GM19239 (cell line): ENCODE measurements at places on chromosomes 12 and 14.

DNA sequence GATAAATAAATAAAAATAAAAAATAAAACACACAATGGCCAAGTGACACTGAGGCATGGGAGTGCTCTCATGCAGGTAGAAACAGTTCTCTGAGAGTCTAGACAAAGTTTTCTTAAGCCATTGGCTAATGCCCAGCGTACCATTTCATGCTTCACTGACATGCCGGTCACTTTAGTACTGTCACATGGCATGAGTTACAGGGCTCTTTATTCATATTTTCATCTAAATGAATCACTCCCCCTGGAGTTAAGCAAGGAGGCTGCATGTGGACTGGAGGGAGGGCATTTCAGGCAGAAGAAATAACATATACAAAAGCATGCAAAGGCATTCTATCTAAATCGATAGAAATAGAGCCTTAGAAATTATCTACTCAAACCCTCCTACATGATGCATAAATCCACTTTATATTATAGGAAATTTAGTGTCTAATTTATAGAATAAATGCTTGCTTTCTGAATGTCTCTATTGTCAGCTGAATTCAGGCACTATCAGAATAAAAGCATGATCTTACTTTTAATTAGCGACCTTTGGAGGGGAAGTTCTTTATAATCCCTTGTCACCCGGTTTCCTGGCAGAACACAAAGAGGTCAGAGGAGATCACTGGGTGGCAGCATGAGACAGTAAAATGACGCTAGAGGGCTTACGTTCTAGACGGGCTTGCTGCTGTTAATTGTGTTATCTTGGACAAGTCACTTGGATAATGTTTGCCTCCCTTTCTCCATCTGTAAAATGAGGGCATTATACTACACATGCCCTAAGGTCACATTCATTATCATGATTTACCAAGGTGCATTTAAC lies 17.5 kb downstream of the DYRK4 start:
- peak; percentile 17 for DNase-seq

DNA sequence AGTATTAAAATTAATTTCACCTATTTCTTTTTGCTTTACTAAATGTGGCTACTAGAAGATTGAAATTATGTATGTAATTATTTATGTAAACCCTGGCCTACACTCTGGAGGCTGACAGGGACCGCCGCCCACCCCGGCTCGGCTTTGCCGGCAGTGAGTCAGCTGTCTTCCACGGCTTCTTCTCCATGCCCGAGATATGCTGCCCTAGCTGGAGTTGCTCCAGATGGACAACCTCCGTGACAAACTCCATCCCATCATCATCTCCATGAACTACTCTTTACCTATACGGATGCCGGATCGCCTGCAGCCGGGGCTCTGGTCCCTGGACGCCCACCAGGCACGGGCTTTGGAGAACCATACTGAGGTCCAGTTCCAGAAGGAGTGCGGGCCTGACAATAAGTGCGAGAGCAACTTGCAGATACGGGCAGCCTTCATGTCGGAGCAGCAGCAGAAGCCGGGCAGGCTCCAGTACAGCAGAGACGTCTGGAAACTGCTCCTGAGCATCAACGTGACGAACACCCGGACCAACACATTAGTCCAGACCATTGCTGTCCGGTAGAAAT lies 86.9 kb upstream of the NID2 start:
- DNase-seq = no peak

GRCh38 chr14:91731986-91732385 lies at the start of gene CATSPERB:
CATSPERB (minus strand) TSS chr14:91732086; CDS start chr14:91729479, 2,607 bp downstream.
- DNase-seq = no peak

GRCh38 chr12:91249054-91249453 lies 66.4 kb upstream of the DCN start:
- no peak for DNase-seq

GRCh38 chr12:66108386-66108785 lies 22.2 kb downstream of the LLPH start:
- DNase-seq = no peak

- no peak for DNase-seq
These were observed 58.4 kb downstream of the ATP2B1 start for GRCh38 chr12:89650239-89650638.

DNA sequence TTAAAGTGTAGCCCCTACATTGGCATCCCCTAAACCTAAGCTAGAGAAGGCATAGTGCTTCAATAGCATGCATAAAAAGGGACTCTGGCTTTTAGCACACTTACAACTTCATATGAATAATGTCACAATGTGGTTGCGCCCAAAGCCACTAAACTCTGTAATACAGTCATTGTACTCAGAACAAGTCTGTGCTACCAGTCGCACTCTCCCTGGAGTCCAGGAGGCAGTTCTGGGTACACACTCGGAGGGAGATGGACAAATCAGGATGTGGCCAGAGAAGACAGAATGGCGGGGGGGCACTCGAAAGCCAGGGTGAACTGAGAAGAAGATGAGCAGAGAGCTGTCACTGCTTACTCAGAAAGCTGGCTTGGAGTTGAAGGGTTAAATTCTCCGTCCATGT lies 10.6 kb downstream of the SAMD4A start:
- DNase-seq = no peak

GRCh38 chr12:120961604-120962531 lies 16.5 kb upstream of the HNF1A start:
- DNase-seq = no peak

- DNase-seq = no peak
These were observed 74.7 kb downstream of the APAF1 start for GRCh38 chr12:98719515-98720504.

DNA sequence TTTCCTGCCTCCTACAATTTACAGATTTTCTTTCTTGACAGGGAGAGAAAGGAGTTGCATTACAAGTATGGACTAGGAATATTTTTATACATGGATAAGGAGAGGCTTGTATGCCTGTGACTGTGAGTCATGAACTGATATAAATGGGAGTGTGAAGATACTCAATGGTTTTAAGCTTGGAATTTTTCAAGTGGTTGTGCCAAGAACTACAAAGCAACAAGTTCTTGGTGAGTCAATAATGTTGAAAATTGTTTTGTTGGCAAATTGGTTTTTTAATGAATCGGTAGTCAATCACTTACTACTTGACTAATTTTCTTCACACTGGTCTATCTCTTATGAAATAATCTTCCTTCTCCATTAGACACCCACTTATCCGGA lies 58.9 kb upstream of the HMGA2 start:
- no peak for DNase-seq

GRCh38 chr12:78795934-78796445 lies 68.6 kb upstream of the SYT1 start:
- no peak for DNase-seq

DNA sequence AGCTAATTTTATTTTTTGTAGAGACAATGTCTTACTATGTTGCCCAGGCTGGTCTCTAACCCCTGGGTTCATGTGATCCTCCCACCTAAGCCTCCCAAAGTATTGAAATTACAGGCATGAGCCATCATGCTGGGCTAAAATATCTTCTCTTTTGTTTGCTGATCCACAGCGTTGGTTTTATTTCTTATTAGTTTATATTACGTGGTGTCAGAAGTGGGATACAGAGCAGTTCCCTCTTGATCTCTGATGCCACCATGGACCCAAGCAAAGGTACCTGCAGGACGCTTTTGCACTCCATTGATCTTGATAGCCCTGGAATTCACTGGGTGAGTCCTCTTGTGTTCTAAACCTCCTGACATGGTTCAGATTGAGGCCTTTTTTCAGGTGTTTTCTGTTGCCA lies 43.8 kb upstream of the RESF1 start:
- no peak for DNase-seq

GRCh38 chr12:24997970-24998582 lies 49.2 kb upstream of the BCAT1 start:
- DNase-seq = no peak

GRCh38 chr12:92234533-92234932 lies 88.9 kb upstream of the BTG1 start:
- no peak for DNase-seq

GRCh38 chr12:88558340-88558867 lies 21.9 kb downstream of the KITLG start:
- DNase-seq = no peak

GRCh38 chr14:35470755-35471154 lies 63.2 kb upstream of the INSM2 start:
- DNase-seq = no peak

DNA sequence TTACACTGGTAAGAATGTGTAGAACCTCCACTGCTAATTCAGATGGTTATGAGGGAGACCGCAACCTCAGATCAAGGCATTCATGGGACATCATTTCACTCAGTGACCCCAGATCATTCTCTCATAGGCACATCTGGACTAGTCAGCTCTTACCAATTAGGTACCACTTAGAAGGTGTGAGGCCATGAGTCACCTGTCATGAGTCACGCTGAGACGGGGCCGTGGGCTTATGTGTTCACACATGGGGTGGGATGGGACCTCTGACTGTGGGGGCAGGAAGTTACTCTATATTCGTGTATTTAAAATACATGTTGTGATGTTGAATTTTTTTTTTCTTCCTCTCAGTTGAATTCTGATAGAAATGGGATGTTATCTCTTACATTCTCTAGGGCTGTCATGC lies 55.9 kb downstream of the CCDC92 start:
- DNase-seq = no peak

DNA sequence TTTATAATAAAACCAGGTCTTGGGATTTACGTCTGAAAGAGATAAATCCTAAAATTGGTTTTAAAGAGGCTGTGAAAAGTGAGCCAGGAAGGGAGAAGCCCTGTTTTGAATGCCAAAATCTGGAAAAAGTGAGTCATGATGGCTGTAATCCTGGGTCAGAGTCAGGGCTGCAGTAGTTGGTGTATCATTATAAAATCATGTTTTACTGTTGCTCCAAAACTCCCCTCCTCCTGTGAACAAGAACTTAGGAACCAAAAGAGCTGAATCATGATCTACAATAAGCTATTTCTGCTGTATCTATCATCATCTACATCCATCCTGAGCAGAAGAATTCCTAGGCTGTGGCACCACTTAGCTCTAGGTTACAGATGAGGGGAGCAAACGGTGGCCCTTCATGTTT lies 79.3 kb downstream of the LMO3 start:
- DNase-seq = no peak

DNA sequence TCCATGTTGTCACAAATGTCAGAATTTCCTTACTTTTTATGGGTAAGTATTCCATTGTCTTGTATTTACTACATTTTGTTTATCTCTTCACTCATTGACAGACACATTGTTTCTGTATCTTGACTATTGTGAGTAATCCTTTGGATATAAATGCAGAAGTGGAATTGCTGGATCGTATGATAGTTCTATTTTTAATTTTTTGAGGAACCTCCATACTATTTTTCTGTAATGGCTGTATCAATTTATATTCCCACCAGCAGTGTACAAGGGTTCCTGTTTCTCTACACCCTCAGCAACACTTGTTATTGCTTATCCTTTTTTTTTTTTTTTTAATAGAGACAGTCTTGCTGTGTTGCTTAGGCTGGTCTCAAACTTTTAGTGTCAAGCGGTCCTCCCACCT lies 3.5 kb upstream of the KICS2 start:
- no peak for DNase-seq

- DNase-seq = no peak
These were observed 9.7 kb upstream of the POP5 start for GRCh38 chr12:120590741-120591407.

DNA sequence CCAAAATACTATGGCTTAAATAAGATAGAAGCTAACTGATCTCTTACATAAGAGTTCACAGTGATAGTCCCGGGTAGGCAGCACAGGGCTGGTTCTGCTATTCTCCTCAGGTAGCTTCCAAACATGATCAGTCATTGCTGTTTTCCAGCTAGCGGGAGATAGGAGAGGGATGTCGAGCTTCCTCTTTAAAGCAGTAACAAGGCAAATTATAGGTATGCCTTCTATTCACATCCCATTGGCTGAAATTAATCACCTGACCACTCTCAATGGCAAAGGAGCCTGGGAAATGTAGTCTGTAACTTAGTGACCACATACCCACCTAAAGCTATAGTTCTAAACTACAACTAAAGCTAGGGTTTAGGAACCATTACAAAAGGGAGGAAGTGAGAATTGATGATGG lies 34.5 kb upstream of the VRK1 start:
- DNase-seq = peak; percentile 46

DNA sequence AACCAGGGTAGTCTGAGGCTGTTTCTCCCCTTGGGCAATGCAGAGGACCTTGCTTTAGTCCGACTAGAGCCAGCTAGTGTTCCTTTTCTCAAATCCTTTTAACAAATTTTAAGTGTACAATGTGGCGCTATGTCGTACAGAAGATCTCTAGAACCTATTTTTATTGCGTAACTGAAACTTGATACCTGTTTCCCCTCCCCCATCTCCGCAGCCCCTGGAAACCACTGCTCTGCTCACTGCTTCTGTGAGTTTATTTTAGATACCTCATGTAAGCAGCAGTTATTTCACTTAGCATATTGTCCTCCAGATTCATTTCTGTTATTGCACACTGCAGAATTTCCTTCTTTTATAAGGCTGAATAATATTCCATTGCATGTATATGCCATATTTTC lies 1092.3 kb downstream of the AACS start:
- DNase-seq = no peak

GRCh38 chr14:59310633-59311032 lies 122.2 kb downstream of the DAAM1 start:
- no peak for DNase-seq

- no peak for DNase-seq
These were observed 279.0 kb downstream of the ATXN7L3B start for GRCh38 chr12:74816398-74817175.

- no peak for DNase-seq
These were observed 16.0 kb downstream of the DBX2 start for GRCh38 chr12:45034861-45035265.

DNA sequence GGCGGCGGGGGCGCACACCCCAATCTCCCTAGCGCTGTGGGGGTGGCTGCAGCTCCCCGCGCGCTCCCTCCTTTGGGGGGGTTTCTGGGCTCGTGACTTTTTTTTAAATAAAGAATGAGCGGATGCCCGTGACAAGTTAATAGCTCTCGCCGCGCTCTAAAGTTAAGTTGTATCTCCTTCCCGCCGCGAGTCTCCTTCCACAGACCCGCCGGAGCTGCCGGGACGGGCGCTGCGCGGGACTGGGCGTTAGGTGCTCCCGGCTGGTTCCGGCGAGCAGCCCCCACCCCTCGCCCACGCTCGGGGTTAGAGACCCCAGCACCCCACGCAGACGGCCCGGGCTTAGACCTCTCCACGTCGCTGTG lies 82.6 kb upstream of the HMGA2 start:
- peak; percentile 26 for DNase-seq

DNA sequence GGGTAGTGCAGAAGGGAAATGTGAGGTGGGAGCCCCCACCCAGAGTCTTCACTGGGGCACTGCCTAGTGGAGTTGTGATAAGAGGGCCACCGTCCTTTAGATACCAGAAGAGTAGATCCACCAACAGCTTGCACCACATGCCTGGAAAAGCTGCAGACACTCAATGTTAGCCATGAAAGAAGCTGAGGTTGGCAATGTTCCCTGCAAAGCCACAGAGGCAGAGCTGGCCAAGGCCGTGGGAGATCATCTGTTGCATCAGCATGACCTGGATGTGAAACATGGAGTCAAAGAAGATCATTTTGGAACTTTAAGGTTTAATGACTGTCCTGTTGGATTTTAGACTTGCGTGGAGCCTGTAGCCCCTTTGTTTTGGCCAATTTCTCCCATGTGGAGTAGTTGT lies 468.4 kb upstream of the FOXG1 start:
- DNase-seq = no peak
